ENCODE measurements at places on chromosomes 4 and X.

- no peak for DNase-seq
These were observed 2.0 kb downstream of the GAK start for GRCh38 chr4:930028-930551.

DNA sequence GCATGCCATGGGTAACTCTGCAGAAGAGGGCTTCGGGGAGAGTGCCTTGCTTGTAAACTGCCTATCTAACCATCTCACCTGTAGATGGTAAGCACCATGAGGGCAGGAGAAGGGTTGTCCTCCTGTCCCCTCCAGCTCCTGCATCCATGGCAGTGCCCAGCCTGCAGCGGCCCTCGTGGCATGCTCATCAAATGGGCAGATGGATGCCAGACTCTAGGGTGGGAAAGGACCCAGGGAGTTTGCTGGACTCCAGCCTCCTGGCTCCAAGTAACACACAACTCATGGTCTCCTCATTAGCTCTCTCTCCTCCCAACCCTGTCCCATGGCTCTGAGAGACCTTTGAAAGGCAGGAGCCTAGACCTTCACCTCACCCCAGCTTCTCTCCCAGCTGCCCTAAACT is 29.7 kb upstream of the CRMP1 start:
- no peak for DNase-seq

DNA sequence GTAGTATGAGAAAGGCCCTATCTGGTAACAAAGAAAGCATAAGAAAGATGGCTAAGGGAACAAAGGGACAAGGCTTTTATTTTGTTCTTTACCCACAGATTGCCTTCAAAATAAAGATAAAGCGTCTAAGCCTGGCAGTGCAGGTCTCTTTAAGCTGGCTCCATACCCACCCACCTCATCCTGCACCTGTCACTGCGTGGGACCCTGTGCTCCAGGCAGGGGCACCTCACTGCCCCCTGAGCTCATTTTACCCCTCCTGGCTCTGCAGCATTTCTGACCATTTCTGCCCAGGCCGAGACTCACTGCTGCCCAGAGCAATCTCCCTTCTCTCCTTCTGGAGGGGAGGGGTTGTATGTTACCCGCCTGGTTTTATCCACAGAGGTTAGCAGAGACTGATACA is 1.7 kb upstream of the CYP4V2 start:
- no peak for DNase-seq

DNA sequence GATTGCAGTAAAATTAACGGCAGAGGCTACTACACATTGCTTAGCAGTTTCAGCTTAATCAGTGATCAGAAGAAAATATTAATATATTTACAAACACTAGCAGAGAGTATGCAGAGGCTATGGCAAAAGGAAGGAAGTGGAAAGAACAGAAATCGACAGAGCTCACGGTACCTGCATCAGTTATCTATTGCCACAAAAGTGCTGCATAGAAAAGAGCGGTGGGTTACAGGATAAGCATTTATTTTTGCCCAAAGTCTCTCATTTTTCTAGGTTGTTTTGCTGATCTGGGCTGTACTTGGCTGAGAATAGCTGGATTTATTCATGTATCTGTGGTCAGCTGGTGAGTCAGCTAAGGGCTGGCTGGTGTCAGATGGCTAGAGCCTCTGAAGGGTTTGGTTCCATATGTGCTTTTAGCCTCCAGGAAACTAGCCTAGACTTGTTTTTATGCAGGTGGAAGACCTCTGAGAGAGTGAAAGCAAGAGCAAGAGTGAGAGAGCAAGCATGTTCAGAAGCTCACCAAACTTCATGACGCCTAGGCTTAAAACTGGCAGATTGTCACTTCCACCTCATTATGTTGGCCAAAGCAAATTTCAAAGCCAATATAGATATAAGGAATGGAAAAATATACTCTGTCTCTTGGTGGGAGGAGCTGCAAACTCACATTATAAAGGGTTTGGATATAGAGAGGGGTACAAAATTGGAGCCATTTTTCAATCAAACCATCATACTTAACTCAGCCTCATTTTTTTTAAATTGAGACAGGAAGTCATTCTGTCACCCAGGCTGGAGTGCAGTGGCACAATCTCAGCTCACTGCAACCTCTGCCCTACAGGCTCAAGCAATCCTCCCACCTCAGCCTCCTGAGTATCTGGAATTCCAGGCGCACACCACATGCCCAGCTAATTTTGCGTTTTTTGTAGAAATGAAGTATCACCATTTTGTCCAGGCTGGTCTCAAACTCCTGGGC is 153.2 kb upstream of the RPL34 start:
- DNase-seq, result no peak

DNA sequence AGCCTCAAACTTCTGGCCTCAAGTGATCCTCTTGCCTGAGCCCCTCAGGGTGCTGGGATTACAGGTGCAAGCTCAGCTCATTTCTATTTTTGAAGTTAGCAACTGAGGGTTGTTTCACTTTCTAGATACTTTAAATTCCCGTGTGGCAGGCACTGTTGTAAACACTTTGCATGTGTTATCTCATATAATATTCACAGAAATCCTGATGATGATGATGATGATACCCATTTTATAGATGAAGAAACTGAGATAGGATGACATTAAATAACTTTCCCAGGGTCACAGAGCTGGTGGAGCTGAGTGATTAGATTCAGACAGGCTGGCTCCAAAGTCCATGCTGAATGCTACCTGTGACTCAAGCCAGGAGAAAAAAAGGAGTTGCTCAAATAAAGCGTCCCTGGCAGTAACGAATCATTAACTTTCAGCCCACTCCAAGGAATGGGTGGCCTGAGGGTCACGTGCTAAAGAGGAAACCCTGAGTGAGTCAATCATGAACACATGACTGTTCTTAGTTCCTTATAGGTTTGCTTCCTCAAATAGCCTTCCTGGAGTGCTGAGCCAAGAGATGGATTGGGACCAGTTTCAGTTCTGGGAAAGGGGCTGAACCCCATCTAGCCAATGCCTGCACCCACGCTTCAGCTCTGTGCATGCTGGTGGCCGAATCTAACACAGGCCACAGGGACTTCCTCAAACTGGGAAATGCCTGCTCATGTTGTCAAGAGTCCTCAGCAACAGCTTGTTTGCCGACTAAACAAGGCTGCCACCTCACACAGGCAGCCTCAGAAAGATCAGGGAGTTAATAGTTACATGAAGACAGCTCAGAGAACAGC is 52.8 kb downstream of the RBM47 start:
- DNase-seq, result no peak

DNA sequence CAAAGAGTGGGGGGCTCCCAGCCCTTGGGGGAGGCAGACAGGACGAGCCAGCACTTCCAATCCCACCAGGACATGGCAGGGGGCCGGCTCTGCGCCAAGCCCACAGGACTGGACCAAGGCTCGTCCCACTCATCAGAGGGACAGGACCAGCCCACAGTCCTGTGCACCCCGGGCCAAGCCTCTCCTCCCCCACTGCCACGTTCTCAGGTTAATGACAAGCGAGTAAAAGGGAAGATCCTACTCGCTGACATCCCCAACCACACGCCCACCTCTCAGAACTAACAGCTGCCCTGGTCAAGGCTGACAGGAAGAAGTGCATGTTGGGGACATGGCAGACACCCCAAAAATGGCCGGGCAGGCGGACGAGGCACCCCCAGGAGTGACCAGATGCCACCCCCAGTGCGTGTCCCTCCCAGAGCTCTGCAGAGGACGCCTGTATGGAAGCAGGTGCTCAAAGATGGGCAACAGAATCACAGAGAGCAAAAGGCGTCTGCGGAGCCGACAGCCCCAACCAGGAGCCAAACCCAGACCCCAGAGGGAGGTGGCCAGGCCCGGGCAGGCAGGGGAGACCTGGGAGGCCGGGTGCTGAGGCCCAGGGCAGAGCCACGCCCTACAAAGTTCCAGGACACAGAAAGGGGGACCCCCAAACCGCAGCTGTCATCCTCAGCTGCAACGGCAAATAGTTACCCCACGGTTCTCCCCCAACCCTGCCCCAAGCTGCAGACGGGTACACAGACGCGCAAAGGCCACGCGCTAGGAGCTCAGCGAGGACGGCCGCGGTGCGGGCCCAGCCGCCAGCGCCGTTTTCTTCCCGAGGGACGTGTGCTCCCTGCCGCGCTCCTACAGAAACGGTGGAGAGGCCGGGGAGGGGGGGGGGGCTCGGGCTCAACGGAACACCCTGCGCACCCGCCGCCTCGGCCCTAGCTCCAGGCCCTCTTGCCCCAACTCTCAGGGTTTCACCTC is 1.7 kb downstream of the CTBP1 start:
- no peak for DNase-seq

DNA sequence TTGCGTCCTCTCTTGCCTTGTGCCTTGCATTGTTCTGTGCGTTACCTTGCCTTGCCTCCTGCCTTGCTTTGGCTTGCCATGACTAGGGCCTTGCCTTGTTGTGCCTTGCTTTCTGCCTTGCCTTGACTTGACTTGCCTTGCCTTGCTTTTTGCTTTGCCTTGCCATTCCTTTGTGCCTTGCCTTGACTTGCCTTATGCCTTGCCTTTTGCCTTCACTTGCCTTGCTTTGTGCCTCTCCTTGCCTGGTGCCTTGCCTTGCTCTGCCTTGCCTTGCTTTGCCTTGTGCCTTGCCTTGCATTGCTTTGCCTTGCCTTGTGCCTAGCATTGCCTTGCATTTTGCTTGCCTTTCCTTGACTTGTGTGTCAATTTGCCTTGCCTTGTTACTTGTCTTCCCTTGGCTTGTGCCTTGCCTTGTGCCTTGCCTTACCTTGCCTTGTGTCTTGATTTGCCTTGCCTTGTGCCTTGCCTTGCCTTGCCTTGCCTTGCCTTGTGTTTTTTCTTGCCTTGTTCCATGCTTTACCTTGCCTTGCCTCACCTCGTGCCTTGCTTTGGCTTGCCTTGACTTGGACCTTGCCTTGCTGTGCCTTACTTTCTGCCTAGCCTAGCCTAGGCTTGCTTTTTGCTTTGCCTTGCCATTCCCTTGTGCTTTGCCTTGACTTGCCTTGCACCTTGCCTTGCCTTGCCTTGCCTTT is 95.8 kb downstream of the TAB3 start:
- no peak for DNase-seq

DNA sequence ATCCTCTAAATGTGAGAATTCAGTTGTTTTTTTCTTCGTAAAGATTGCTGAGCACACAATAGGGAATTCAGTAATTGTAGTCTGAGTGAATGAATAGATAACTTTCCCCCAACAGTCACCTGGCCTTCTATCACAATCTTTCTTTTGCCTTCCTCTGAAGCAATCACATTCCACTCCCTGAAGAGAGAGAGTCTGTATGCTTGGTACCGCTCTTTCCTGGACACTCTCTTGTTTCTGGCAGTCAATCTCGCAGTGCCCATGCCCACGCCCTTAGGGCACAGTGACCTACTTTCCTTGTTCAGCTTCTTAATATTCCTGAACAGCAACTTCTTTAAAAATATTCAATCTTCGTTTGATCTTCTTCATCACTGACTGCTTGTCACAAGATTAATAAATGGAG is 255.9 kb downstream of the ADAMTS3 start:
- no peak for DNase-seq

GRCh38 chr4:104394406-104395167 is 100.1 kb downstream of the CXXC4 start:
- no peak for DNase-seq

- no peak for DNase-seq
These were observed 198.8 kb upstream of the ANXA10 start for GRCh38 chr4:167893531-167893930.

DNA sequence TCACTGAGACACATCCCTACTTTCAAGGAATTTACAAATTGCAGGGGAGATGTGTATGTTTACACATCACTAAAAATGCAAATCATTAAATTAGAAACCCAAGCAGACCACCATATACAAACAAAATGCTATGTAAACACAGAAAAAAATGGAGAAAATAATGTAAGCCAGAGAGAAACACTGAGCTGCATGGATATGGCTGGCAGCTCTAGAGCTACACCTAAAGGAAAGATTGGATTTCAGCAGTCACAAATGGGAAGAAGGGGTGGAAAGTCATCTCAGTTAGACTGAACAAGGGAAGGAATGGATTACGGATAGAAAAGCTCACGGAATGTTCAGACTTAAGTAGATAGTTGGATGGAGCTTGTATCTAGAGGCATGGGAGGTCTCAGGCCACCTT is 186.3 kb downstream of the MOSPD2 start:
- DNase-seq, result no peak

GRCh38 chr4:38055566-38055965 is 95.4 kb downstream of the PTTG2 start:
- DNase-seq, result no peak

- DNase-seq, result peak; percentile 42
These were observed 446.3 kb upstream of the GNPDA2 start for GRCh38 chr4:45172636-45173035.

DNA sequence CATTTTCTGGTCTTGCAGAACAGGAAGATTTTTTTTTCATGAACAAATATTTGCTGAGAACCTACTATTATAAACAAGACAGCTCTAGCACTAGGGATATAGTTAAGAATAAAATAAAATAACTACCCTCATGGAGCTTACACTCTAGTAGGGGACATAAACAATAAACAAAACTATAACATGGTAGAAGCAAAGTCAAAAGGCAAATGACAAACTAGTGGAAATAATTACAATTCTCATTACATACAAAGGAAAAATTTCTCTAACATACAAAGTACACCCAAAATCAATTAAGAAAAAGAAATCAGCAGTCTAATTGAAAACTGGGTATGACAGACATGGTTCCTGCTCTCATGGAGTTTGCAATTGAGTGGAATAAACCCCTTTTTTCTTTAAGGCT is 32.0 kb downstream of the VSIG4 start:
- no peak for DNase-seq

GRCh38 chrX:141989134-141989533 is 85.4 kb downstream of the MAGEC1 start:
- DNase-seq, result no peak

- no peak for DNase-seq
These were observed 276.5 kb downstream of the PPP4R3C start for GRCh38 chrX:27186671-27187070.

DNA sequence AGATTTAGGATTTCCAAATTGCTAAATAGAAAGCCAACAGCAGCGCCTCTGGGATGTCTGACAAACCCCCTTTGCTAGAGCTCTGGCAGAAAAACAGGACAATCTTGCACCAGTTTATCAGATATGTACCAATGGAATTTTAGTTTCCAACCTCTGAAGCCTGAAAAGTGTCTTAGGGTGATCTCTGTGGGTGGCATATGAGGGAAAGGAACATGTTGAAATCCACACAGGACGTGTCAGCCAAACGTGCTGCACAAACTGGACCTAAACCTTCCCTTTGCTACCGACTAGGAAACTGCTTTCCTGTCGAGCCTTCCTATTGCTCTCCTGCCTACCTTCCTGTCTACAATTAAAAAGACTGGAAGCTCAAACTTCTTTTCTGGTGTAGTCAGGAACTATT is 53.5 kb downstream of the REELD1 start:
- no peak for DNase-seq

GRCh38 chr4:187118166-187118565 is 394.5 kb upstream of the FAT1 start:
- no peak for DNase-seq

- DNase-seq, result no peak
These were observed 81.4 kb downstream of the CEP44 start for GRCh38 chr4:174365018-174365587.

DNA sequence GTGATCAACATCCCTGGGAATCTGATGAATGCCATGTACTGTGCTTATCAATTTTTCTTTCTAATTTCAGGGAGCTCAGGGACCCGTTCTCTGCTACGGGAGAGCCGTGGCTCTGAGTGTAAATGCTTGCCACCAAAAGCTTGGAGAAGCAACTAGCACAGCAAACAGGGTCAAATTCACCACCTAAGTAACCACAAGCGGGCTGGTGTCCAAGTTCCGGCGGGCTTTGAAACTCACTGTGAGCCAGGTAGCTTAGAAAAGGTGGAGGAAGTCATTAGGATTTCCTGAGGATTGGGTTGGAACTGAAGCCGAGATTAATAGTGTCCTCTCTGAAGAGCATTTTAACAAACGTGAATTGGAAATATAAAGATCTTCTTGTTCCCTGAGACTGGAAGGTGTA is 87.2 kb downstream of the CLDN34 start:
- DNase-seq, result no peak

All from ecto neural progenitor cell (in vitro differentiated cells).